ENCODE measurements at places on chromosomes 5 and 9.
A peak's percentile ranks its signal among the peaks of the same experiment; 100 is the strongest.

- DNase-seq, result no peak
Observed at GRCh38 chr9:95429096-95429495, 87.7 kb downstream of the PTCH1 start.

GRCh38 chr5:62354028-62354874 lies 48.2 kb downstream of the KIF2A start:
- no peak for DNase-seq

DNA sequence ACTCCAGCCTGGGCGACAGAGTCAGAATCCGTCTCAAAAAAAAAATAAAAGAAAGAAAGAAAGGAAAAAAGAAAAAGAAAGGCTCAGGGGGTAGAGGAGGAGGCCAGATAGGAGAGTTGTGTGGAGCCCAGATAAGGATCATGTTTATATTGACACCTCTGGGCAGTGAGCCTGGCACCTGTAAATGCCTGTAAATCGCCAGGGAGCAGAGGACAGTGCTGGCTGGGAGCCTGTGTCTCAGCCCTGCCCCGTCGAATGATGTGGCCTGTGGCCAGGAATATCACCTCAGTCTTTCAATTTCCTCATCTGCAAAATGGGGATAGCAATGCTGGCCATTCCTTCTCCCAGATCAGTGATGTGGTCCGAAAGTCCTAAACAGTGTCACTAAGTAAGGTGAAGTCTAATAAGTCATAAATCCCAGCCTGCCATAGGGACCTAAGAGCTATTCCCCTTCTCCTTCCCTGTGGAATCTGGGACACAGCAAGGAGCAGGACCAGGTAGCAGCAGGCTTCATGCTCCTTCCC lies 10.3 kb upstream of the ABO start:
- no peak for DNase-seq

DNA sequence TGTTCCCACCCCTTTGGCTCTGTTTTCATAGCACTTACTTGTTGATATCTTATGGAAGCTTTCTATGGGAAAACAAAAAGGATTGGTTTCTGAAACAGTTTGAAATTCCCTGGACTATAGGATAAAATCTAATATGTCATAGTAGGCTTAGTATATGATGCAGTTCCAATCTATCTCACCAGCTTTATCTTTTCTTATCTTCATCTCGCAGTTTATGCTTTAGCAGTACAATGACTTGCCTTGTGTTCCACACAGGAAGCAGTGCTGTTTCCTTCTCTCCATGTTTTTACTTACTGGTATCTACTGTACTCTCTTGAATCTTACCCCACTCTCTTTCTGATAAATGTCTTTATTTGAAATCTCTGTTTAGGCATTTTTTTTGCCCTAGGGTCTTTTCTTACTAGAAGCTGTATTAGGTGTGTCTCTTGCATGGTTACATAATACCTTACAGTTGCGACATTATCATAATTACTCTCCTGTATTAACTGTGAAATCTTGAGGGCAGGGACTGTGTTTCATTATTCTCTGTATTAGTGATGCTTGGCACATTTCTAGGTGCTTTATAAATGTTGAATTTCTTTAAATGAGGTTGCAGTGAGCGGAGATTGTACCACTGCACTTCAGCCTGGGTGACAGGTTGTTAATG lies 76.3 kb downstream of the FOCAD start:
- no peak for DNase-seq

DNA sequence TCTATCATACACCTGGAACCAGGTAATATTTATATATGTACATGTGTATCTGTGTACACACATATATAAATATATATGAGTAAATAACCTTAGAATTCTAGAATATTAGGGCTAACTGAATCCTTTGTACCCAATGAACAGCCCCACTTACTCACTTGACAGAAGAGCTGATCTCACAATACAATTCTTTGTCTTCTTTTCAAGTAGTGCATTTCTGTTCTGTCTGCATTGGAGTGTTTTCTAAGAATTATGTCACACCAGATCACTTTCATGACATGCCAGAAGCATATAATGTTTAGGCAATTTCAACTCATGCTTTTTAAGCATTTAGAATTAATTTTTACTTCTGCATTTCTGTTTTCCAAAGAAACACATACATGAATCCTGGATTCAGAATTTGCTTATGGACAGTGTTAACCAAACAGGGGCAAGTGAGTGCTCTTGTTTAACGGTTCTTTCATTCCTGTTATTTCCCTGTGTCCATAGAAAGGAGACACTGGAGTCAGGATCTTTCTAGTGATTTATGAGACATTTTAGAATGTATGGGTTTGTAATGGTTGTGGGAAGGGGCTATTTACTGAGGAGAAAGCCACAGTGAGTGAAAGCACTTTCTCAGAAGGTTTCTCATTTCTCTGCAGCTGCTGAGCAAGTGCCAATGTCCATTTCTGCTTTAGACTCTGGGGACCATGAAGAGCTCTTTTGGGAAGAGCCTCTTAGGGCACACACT lies 123.2 kb downstream of the RMI1 start:
- no peak for DNase-seq

- DNase-seq, result no peak
Observed at GRCh38 chr5:140213370-140213983, 38.5 kb downstream of the CYSTM1 start.

DNA sequence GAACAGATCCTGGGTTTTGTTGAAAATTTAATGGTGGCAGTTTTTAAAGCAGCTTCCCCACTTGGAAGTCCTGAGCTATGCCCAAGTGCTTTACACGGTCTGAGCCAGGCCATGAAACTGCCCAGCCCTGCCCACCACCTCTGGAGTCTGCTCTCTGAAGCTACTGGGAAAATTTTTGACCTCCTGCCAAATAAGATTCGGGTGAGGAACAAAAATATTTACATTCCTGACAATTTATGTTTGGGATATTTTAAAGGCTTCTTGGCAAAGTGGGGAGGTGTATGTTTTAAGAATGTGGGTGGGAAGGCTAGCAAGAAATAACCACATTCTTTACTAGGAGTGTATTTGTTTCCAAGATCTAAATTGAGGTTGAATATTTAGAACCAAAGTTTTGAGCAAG lies 50.0 kb downstream of the HACD4 start:
- DNase-seq, result no peak

DNA sequence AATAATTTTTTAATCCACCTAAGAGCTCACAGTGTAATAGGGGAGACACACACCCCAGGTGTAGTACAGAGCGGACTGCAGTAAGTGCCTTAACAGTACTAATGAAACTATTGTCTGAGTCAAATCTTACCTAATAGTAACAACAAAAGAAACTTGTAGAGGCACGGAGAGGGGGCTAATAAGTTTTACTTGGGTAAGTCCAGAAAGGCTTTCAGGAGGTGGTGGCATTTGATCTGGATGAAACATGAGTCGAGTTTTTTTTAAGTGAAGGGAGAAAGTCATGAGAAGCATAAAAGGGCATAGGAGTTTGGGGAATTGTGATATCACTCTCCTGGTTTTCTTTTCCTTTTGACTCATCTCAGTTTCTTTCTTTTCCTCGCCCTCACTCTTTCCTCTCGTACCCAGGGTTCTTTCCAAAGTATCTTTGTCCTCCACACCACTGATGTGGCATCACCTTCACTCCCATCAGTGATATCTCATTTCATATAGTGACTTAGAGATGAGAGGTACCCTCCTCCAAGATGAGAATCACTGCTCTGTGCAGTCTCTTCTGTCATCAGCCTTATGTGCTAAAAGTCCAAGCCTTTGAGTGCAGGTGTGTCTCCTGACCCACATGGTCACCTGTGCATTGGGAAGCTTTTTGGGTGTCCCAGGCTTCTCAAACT lies 2.0 kb downstream of the CTNNA1 start:
- DNase-seq, result no peak

DNA sequence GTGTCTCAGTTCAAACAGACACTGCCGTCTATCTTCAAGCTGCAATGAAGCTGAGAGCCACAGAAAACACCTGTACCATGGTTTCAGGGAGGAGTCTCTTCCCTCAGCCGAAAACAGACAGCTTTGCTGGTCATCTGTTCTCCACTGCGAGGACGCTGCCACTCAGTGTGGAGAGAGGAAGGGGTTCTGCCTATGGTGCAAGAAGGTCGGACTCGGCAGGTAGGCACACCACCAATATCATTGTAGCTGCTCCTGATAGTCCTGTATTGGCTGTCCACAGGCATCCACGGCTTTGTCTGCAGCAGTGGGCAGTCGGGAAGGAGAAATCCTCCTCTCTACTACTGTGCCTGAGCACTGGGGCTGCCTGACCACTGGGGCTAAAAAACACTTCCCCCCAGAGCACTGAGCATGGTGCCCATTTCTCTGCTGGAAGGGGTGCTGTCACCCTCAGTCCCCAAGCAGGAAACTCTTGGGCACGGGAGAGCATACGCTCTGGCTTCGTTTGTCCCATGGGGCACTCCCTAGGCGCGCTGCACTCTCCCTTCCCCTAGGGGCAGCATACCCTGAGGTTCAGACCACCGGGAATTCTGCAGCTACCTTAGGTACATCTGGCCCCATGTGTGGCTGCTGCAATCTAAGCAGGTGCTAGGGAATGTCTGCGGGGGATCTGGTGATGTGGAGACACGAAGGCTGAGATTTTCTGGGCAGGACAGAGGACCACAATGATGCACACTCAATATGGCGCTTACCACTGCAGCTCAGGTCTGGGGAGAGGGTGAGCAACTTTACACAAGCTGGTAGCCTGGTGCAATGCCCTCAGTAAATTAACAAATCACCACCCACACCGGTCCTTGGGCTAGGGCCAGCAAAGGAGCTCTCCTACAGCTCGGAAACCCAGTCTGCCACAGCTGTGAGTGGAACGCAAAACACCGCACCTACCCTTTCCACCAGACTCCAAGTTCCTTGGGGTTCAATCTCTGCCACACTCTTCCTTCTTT lies 880.9 kb upstream of the SEMA6A start:
- DNase-seq, result no peak

GRCh38 chr5:169753795-169754194 lies 116.7 kb downstream of the DOCK2 start:
- DNase-seq, result no peak

- no peak for DNase-seq
Observed at GRCh38 chr5:75006865-75007822, 45.2 kb downstream of the GCNT4 start.

DNA sequence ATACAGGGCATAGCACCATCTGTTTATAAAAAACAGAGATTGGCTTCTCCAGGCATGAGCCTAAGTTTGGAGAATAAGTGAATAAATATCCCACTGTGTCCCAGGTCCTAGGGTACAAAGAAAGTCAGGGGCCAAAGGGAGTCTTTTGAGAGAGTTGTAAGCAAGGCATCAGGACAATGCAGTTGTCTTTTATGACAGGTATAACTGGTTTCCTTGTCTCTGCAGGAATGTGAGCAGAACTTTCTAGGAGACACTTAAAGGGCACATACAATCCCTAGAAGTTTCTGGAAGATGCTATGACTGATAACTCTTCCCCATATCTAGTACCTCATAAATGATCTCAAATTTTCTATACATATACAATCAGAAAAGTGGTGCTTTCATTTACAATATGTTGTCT lies 245.6 kb upstream of the RGMB start:
- DNase-seq, result no peak

GRCh38 chr5:120228262-120229031 lies 235.7 kb upstream of the PRR16 start:
- DNase-seq, result no peak

GRCh38 chr9:121388140-121388905 lies 18.3 kb upstream of the STOM start:
- no peak for DNase-seq

GRCh38 chr9:71446473-71447411 lies 321.6 kb downstream of the CEMIP2 start:
- no peak for DNase-seq

DNA sequence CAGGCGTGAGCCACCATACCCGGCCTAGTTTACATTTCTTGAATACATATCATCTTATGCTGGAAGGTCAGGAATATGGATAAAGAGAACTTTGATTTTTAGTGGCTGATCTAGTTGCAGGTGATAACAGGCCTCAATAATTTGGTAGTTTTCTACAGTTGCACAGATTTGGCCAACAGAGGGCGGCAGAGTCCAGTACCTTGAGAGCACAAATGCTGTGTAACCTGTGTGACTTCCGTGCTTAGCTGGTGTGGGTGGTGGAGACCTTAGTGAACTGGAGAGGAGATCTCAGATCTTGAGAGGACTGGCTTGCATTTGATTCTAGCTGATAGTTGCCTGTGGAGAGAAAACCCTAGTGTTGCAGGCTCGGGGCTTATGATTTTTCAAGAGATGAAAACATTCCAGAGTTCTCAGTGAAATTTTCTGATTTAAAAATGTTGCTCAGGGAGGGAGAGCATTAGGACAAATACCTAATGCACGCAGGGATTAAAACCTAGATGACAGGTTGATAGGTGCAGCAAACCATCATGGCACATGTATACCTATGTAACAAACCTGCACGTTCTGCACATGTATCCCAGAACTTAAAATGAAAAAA lies 17.4 kb upstream of the GPR151 start:
- peak; percentile 66 for DNase-seq

DNA sequence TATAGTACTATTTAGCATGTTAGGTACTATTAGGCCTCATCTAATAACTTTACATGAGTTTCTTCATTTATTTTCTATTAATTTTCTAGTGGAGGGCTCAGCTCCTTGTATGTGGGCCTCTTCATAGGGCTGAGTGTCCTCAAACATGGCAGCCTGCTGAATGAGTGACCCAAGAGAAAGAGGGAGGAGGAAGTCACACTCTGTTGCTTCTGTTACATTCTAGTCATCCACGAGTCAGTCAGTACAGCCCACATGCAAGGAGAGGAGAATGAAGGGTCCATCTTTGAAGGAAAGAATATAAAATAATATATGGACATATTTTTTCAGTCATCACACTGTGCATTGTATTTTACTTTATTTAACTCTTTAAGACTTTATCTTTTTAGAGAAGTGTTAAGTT lies 66.6 kb upstream of the NR3C1 start:
- no peak for DNase-seq

DNA sequence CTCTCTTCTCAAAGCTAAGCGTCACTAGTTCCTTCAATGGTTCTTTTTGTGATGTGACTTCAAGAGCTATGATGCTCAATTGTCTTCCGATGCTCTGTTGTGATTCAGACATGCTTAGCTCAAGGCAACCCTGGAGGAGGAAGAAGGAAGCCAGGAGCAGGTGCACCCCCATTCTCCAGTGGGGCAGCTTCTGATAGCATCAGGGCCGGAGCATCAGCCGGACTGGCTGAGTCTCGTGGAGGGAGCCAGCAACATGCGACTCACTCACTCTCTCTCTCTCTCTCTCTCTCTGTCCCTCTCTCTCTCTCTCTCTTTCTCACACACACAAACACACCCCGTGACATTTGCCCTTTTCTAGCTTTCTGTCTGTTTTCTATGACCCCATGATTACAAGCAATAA lies 140.2 kb downstream of the HSD17B3 start:
- no peak for DNase-seq

GRCh38 chr9:130537346-130538050 lies 41.9 kb upstream of the FUBP3 start:
- no peak for DNase-seq

GRCh38 chr5:33756491-33756890 lies 135.3 kb downstream of the ADAMTS12 start:
- no peak for DNase-seq

- DNase-seq, result no peak
Observed at GRCh38 chr9:72751541-72751940, 201.3 kb downstream of the ALDH1A1 start.

- no peak for DNase-seq
Observed at GRCh38 chr9:88291056-88291455, 97.2 kb upstream of the SPIN1 start.

GRCh38 chr9:9612270-9612669 lies 1000.5 kb downstream of the PTPRD start:
- DNase-seq, result no peak

GRCh38 chr9:93262537-93263310 lies 78.8 kb downstream of the WNK2 start:
- DNase-seq, result no peak

- DNase-seq, result no peak
Observed at GRCh38 chr9:27387722-27388121, 90.8 kb upstream of the EQTN start.
